ENCODE measurements at places on chromosomes 4 and X.

DNA sequence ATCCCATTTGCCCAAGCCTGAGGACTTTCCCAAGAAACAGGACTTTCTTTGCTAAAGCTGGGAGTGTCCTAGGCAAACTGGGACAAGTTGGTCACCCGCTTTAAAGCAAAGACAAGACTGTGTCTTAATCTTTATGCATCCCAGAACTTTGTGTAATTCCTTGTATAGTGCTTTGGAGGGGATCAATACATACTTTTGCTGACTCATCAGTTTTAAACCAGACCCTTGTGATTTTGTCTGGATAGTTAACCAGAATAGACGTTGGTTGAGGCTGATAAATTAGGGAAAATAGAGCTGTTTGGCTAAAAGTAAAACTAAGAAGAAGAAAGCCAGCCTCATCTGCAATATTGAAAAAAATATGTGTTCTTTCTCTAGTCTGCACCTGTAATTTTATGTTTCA is 82.8 kb downstream of the IL1RAPL1 start:
- DNase-seq, result no peak

DNA sequence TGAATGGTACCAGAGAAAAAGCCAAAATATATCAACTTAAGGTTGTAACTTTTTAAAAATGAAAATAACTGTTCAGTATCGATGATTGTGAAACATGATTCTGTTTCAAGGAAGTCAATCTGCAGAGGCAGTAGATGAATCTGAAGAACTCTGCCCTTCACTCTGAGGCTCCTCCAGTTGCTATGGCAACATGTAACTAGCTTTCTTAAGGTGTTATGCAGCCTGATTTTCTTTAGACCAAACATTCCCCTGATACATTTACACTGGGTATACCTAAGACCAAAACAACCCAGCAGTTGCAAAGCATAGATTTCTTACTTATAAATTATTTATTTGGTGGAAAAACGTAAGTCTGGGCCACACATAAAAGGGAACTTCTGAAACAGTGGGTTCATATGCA is 133.6 kb upstream of the RASGEF1B start:
- peak; percentile 27 for DNase-seq

DNA sequence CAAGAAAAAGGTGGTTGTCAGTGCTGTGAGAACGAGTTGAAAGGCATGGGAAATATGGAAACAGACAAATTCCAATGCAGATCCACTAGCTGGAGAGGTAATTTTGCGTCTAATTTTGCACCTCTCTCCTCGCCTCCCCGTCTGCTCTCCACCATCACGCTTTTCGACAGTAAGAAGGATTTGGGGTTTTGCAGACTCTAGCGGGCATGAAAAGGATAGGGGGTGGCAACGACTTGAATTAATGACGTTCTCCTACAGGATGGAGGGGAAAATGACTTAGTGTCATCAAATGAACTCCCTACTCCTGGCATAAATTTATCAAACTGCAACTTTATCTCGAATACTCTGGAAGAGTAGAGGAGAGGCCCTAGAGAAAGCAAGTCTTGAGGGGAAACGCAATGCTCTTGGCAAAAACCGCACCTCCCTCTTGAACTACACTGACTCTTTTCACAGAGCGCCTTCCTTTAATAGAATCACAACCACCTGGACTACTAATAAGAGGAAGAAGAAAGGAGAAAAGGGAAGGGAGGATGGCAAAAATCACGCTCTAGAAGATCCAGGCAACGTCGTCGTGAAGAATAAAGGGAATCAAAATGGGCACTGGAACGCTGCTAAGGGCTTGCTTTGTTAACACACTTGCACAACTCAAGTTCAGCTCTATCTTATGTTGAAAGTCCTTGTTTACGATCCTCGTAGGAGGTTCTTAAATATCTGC is 871 bp upstream of the SLITRK2 start:
- no peak for DNase-seq

DNA sequence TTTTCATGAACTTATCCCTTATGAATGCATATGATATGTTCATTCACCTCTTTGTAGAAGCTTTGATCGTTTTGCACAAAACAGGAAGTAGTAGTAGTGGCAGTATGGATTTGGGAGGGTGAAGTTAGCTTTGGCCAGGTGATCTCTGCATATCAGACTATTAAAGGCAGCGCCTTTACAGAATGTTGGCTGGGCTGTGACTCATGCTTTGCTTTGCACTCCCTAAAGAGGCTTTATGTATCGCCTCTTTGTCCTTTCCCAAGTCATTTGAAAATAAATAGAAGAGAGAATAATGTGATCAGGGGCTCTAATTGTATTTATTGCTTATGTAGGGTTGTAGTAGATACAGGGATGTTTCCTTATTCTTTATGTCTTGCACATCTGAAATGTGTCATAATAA is 50.4 kb downstream of the SHROOM3 start:
- no peak for DNase-seq

DNA sequence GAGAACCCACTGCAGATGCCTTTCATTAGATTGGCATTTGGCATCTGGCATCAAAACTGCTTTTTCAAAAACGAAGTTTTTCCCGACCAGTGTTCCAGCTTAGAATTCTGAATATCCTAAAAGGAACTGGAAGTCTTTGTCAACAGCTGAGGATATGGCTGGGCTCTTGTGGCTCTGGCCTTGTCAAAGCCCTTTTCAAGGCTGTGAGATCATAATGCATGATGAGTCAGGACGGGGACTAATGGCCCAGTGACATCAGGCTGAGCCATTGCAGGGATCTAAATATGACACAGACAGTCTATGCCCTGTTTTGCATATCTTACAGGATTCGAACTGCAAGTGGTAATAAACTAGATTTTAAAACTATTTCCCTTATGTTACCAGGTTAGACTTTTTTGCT is 306.4 kb downstream of the PTTG2 start:
- DNase-seq, result no peak

GRCh38 chr4:119162174-119162573 is 26.5 kb downstream of the MYOZ2 start:
- DNase-seq, result no peak

GRCh38 chr4:15936495-15936894 is 2.0 kb downstream of the FGFBP1 start:
- DNase-seq, result no peak

DNA sequence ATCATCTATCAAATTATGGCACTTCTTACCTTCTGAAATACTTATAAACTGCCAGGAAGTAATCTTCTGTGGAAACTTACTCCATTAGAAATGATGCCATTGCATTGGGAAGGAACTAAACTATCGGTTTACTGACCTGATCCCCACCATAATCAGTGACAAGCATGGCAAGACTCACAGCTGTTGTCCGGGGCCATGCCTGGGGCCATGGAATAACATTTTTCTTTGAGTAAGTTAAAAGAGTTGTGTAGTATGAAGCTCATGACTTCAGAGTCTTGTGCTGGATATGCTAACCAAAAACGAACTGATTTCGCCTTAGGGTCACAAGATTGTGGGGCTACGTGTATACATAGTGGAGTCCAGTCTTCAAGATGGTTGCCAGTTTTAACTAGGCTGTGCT is 15.4 kb downstream of the MTHFD2L start:
- no peak for DNase-seq

GRCh38 chr4:7001271-7001670 is 41.9 kb upstream of the TADA2B start:
- no peak for DNase-seq

- DNase-seq, result no peak
Measured at GRCh38 chrX:137547291-137547690, 18.6 kb upstream of the ZIC3 start.

GRCh38 chr4:132071815-132072214 is 1077.3 kb upstream of the PCDH10 start:
- no peak for DNase-seq

DNA sequence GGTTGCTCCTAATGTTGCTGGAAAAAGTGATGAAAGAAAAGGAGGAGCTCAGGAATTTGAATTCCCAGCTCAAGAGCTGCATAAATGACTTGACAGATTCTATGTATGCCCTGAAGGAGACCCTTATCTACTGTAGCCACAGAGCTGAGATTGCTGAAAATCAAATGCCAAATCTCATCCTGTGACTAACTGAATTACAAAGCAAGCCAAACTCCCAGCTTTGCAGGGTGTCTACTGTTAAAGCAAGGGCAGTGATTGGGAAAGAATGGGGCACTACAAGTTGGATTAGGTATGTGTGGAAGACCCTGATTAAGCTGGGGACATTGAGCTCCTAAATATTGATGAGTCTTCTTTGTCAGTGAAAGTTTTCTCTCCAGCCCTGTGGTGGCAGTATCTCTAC is 20.8 kb upstream of the SMIM9 start:
- no peak for DNase-seq

- peak; percentile 29 for DNase-seq
Measured at GRCh38 chr4:24763631-24764297, 31.6 kb upstream of the SOD3 start.

DNA sequence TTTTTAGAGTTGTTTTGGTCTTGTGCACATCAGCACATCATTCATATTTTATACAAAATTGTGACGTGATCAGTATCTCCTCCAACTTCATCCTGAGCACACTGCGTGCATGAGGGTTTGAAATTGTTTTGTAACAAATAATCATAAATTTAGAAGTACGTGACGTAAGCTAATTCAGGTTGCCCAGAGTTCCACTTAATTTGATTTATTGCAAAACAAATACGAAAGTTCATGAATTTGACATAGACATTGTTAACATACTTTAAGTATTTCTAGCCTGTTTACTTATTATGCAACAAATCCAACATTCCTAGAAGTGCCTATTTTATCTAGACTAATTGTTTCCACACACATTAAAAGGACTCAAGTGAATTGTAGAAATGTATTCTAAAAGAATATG is 48.3 kb downstream of the MAP7D3 start:
- no peak for DNase-seq

GRCh38 chr4:88009871-88010270 is 2.4 kb downstream of the PKD2 start:
- no peak for DNase-seq

- no peak for DNase-seq
Measured at GRCh38 chrX:41737065-41737464, 13.1 kb downstream of the GPR82 start.

GRCh38 chr4:78024085-78024484 is 33.0 kb upstream of the FRAS1 start:
- DNase-seq, result no peak
